ENCODE measurements at places on chromosomes 12 and 14.

DNA sequence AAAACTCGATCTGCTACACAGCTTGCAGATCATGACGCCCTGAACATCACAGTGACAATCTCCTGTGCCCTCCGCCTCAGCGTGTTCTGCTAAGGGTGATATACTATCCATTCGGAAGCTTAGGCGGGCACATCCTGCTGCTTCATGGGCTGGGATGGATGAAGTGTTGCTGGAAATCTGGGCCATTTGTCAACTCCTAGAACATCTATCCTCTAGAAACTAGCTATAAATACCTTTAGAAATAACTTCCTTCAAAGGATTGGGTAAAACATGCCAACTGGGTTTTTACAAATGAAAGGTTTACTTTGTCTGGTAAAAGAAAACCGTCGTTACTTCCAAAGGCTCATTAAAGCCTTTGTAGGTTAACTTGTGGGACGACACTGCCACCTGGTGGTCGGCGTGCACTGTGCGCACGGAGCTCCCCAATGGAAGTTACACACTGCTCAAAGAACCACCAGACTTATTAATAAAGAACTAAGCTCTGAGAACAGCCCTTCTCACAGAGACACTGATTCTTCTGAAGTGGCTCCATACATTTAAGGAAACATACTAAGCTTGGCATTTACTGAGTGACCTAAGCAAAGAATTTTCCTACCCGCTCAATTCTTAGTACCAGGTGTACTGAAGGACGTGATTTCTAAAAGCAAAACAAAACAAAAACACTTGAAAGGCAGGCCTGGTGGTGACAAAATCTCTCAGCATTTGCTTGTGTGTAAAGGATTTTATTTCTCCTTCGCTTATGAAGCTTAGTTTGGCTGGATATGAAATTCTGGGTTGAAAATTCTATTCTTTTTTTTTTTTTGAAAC, 21.6 kb upstream of the CACNA2D4 start:
- peak; percentile 81 for DNase-seq

DNA sequence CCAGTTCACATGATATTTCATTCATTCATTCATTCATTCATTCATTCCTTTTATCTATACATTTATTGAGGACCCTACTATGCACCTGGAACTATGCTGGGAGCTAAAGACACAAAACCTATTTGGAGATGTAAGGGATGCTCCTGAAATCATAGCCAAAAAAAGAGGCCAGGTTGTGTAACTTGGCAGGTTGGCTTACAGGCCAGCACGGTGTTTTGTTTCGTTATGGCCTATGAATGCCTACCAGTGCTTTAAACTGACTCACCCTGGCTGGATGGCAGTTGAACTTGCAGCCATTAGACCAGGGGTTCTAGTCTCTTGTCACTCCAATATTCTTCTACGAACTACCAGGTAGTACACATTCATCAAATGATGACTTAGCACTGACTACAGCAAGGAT, 15.7 kb downstream of the MAP3K9 start:
- DNase-seq: no peak

DNA sequence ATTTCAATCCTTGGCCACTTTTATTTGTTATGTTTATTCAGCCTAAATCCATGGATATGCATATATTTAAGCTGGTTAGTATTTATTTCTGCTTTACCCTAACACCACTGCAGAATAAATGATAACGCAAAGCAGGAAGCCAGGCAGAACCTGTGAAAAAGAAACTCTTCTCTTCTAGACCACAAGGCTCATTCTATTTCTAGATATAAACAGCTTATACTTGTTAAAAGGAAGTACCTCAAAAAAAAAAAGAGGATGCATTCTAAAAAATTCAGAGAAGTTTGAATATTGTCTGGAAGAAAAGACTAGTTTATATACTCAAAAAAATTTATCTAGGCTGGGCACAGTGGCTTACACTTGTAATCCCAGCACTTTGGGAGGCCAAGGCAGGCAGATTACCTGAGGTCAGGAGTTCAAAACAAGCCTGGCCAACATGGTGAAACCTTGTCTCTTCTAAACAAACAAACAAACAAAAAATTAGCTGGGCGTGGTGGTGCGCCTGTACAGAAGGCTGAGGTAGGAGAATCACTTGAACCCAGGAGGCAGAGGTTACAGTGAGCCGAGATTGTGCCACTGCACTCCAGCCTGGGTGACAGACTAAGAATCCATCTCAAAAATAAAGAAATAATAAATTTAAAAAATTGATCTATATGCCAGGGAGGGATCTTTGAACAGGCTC, 55.8 kb downstream of the GALNT4 start:
- DNase-seq: no peak

DNA sequence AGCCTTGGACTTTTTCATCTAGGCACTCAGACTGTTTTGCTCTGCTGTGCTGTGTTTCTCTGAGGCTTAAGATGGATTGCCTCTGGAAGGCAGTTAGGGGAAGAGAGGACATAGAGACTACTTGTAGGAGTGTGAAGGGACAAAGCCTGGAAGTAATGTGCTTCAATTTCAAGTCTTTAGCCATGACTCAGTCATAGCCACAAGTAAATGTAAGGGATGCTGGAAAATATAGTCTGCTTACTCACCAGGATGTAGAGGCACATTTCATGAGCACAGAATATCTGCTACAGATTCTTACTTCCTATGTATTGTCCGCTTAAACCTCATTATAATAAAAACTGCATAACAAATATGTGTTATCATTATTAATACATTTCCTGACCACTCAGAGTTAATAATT, 794.3 kb upstream of the NOVA1 start:
- no peak for DNase-seq

- no peak for DNase-seq
These were observed 53.4 kb downstream of the RCOR1 start for GRCh38 chr14:102645746-102646440.

GRCh38 chr14:35631071-35631805, 97.3 kb downstream of the INSM2 start:
- no peak for DNase-seq

DNA sequence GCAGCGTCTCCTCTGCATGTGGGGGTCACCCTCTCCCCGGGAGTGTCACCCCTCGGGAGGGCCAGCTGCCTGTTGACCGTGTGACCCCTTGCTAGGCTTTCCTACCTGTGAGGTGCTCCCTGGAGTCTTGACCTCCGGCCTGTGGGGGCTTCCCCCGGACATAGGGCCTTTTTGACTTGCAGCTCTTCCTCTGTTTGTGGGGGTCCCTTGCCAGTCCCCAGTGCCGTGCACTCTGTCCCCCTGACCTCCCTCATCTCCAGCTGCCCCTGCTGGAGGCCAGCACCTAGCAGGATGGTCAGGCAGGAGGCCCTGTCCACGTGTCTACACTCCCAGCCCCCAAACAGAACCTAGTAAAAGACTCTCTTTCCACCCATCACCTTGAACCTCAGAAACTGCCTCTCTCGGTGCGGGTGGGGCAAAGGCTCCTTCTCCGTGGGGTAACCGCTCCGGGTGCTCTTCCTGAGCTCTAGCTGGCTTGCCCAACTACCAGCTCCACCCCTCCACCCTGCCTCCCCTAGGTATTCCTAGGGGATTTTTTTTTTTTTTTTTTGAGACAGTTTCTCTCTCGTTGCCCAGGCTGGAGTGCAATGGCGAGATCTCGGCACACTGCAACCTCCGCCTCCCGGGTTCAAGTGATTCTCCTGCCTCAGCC, 810 bp downstream of the AACS start:
- DNase-seq: no peak

GRCh38 chr14:100305324-100306100, 732 bp downstream of the SLC25A29 start:
- no peak for DNase-seq

DNA sequence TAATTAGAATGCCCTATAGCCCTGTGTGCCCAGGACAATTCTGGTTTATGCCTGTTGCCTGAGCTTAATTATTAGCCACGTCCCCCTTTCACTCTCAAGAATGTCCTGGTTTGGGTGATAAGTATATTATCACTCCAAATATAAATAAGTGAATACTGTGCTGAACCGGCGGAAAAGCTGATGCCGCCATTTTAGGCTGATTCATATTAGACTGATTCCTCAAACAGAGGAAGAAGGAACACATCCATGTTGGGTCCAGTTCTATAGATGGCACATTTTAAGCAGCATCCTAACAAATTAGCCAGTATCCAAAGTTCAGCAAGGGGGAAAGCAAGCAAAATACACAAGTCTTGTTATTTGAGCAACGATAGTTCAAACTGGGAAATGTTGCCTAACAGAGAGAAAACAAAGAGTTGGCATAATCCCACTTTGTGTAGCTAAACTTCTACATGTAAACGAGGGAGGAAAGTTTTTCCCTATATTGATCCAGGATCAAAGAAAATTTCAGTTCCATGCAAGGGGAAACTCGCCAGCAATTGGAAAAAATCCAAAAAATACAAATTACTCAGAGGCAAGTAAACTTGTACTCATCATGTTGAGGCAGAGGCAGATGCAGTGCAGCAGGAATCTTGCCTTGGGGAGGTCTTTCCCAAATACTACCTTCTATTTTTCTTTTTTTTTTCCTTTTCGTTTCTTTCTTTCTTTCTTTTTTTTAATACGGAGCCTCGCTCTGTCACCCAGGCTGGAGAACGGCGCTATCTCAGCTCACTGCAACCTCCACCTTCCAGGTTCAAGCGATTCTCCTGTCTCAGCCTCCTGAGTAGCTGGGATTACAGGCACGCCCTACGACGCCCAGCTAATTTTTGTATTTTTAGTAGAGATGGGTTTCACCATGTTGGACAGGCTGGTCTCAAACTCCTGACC, 96.2 kb downstream of the ITPR2 start:
- DNase-seq: no peak

All from stimulated activated CD4-positive, alpha-beta T cell treated with anti-CD3 and anti-CD28 coated beads, Interleukin-4, amount 100 ng/mL, for 48 hours (primary cell).